RCC 7860 (cell line): ENCODE measurements at places on chromosomes 6 and 20.

DNA sequence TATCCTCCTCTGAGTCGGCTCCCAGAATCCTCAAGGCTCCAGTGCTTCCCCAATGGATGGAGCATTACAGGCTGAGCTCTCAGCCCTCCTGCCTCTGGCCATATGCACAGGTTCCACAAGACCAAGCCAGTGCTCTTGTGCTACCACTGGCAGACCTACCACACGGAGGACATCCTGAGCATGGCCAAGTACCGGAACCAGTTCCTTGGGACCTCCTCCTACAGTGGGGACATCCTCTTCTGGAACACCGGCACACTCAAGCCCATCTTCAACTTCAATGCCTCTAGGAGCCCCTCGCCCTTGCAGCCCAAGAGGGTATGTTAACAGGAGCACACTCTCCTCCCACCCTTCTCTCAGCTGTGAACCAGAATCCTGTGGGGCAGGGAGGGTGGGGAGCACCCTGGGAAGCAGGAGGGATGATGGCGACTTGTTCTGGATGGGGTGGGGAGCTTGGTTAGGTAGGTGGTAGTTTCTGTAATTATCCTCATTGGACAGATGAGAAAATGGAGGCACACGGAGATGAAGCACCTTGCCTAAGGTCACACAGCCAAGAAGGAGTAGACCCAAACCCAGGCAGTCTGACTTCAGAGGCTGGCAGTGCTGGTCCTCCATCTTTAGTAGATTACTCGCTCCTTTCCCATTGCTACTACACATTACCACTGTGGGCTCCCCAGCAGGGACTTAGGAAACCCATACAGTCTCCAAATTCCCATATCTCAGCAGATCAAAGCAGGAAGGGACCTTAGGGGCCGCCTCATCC is 58.6 kb downstream of the EFCAB8 start:
- DNase-seq, result no peak

DNA sequence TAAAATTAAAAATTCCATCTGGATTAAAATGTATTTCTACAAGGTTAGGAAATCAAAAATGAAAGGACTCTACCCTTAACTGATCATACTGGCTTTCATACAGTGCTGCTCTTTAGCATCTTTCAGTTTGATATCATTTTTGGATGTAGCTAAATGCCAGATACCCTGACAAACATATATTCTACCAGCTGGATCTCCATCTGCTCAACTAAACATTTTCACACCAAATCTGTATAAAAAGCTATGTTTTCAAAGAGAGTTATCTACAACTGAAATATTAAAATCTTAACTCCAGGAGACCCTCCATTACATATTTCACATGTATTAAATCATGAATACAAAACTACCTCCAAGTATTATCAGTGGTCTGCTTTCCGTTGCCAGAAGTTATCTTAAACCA is 95.7 kb downstream of the EPHA7 start:
- DNase-seq, result no peak

GRCh38 chr6:24802271-24803059 is 3.7 kb upstream of the ARMH2 start:
- DNase-seq, result no peak

GRCh38 chr20:23099791-23100719 is 13.9 kb upstream of the CD93 start:
- DNase-seq, result no peak

- no peak for DNase-seq
Measured at GRCh38 chr20:4961746-4962145, 39.6 kb downstream of the SLC23A2 start.

GRCh38 chr20:33169176-33169794 is 1.3 kb downstream of the BPIFA2 start:
- peak; percentile 41 for DNase-seq

- no peak for DNase-seq
Measured at GRCh38 chr20:42957018-42957703, 232.5 kb downstream of the PTPRT start.
